Suprapubic skin (tissue), 4 donors: ENCODE measurements at places on chromosomes 3 and 15.

GRCh38 chr3:165518346-165518745 lies 318.9 kb downstream of the BCHE start:
- DNase-seq: no peak

GRCh38 chr3:122942937-122943827 lies 84.4 kb downstream of the SEMA5B start:
- no peak for DNase-seq

DNA sequence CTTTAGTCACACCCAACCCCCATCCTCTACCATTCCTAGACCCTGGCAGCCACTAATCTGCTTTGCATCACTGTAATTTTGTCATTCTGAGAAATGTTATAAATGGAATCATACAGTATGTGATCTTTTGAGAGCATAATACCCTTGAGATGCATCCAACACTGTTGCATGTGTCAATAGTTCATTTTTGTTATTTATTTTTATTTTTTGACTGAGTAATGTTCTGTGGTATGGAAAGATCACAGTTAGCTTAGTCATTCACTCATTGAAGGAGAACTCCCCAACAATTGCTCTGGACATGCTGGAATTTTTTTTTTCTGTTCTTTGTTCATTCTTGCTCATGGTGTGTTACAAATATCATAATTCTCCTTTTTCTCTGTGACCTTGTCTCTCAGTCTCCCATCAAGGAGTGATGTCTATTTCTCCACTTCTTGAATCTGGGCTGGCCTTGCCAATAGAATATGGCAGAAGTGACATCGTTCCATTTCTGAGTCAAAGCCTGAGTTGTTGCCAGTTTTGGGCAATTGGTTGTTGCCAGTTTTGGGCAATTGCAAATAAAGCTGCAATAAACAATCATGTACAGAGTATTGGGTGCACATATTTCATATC lies 6.8 kb upstream of the ADPGK start:
- no peak for DNase-seq

GRCh38 chr3:157086060-157086750 lies 73.7 kb downstream of the CCNL1 start:
- DNase-seq: no peak

- DNase-seq: no peak
These were observed at the start of gene HRG for GRCh38 chr3:186665625-186666188. Gene HRG (plus strand): TSS chr3:186666014. CDS start chr3:186666032, 18 bp downstream.

DNA sequence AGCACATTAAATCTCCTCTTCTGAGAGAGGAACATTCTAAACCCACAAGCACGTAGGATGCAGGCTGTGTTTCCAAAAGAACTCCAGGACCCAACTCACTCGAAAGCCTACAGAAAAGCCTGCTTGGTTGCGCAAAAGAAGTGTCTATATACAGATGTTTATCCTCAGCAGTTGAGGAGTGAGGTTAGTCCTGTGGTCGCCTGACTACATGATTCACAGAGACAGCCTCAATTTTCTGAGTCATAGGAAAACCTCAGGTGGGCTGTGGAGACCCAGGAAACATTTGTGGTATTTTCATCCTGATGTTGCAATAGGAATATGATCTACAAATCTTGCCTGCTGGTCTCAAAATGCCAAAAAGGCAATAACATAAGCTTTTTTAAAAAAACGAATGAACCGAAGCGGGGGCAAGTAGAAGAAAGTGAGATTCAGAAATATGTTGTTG lies 183.8 kb upstream of the THRB start:
- no peak for DNase-seq

DNA sequence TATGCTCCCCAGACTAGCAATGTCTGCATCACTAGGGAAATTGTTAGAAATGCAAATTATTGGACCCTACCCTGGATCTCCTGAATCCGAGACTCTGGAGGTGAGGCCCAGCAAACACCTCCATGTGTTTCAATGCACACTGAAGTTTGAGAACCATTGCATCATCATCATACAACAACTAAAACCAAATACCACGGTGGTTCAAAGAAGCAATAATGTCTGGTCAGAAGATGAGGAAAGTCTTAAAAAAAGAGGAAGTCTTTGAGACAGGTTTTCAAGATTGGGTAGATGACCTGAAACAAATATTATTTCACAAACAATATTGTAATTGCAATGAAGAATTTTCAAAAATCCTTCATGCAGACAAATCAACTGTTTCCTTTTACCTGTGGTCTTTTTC lies 60.3 kb upstream of the TRA2B start:
- no peak for DNase-seq

- DNase-seq: no peak
These were observed 78.5 kb upstream of the AGBL1 start for GRCh38 chr15:86001200-86001599.

GRCh38 chr15:31488437-31489204 lies 162.0 kb downstream of the KLF13 start:
- DNase-seq: no peak

DNA sequence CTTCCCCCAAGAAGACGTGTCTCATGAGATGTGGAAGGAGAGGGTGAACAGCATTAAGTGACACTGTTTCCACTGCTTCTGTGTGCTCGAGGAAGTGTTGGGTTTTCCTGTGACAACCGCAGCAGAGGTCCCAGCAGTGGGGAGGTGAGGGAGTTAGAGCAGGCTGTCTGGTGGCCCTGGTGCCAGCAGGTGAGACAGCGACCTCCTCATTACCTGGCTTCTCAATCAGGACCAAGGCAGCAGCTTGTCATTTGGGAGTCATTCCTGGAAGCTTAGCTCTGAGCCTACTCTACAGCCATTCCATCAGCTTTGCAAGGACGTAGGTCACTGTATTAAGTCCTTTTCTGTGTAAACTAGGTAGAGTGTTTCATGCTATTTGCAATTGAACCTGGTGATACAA lies 63.3 kb upstream of the RGMA start:
- no peak for DNase-seq

- DNase-seq: no peak
These were observed 33.6 kb downstream of the VPS13C start for GRCh38 chr15:62026487-62027262.

DNA sequence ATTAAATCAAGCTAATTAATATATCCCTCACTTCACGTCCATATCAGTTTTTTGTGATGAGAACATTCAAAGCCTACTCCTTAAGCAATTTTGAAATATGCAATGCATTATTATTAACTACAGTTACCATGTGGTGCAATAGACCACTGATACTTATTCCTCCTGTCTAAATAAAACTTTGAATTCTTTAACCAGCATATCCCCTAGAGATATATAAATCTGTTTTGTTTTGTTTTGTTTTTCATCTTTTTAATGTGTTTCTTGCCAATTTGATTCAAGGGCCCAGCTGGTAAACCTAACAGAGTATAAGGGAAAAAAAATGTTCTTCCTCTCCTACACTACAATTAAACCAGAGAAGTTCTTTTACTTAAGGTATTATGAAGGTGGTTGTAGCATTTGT lies 524.2 kb downstream of the NAALADL2 start:
- no peak for DNase-seq

GRCh38 chr15:99574502-99574901 lies 8.7 kb downstream of the MEF2A start:
- no peak for DNase-seq

- no peak for DNase-seq
These were observed 50.1 kb upstream of the ABHD2 start for GRCh38 chr15:89038146-89038545.

DNA sequence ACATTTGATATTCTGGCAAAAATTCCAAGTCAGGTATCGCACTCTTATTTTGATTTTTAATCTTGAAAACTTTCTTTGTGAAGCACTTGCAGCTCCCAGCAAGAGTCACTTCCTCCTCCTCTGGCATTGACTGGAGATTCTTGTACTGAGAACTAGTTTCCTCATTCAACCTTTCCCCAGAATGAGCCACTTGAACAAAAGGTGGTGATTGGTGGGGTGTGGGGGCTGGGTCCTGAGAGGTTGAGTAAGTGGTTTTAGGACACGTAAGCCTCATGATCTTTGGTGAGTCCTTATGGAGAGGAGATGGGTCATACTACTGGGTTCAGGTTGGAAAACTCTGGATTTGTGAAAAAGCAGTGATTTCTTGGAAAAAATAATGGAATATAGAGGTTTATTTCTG lies 32.3 kb upstream of the ONECUT1 start:
- no peak for DNase-seq

DNA sequence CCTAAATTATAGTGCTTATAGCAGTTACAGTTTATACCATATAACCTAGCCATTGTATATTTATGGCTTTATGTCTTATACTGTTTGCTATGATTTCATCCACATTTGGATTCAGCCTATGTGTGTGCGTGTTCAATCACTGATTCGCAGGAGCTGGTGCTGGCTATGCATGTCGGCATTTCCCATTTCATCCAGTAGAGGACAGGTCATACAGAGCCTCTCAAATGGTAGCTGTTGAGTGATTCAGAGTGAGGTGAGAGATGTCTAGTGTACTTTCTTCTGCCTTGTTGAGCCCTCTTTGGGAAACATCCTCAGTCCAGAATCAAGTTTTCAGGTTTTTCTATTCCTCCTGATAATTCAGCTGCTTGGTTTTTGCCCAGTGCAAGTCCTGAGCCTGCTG lies 76.1 kb downstream of the FRMD4B start:
- DNase-seq: no peak

GRCh38 chr3:38022896-38023709 lies 6.3 kb downstream of the PLCD1 start:
- DNase-seq: no peak

GRCh38 chr3:149003653-149004305 lies 12.4 kb downstream of the GYG1 start:
- DNase-seq: no peak

DNA sequence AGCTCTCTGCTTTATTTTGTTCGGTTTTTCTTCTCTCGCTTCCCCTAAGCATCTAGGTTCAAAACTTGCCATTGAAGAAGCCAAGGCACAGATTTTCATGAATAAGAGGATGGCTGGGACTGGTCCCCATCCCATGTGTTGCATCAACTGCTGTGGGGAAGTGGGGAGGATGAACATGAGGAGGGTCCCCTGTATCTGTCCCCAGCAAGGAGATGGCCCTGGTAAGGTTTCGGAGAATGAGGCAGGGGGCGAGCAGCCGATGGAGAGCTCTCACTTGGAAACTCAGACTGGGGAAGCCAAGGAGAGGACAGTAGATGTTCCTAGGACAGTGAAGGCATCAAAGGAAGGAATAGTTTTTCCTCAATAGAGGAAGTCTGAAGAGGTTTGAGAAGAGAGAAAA lies 142.0 kb upstream of the ATP2B2 start:
- DNase-seq: no peak

- no peak for DNase-seq
These were observed 163.3 kb downstream of the PLCH1 start for GRCh38 chr3:155581579-155581978.

- DNase-seq: no peak
These were observed 285.8 kb downstream of the DIPK2A start for GRCh38 chr3:144257381-144257780.

DNA sequence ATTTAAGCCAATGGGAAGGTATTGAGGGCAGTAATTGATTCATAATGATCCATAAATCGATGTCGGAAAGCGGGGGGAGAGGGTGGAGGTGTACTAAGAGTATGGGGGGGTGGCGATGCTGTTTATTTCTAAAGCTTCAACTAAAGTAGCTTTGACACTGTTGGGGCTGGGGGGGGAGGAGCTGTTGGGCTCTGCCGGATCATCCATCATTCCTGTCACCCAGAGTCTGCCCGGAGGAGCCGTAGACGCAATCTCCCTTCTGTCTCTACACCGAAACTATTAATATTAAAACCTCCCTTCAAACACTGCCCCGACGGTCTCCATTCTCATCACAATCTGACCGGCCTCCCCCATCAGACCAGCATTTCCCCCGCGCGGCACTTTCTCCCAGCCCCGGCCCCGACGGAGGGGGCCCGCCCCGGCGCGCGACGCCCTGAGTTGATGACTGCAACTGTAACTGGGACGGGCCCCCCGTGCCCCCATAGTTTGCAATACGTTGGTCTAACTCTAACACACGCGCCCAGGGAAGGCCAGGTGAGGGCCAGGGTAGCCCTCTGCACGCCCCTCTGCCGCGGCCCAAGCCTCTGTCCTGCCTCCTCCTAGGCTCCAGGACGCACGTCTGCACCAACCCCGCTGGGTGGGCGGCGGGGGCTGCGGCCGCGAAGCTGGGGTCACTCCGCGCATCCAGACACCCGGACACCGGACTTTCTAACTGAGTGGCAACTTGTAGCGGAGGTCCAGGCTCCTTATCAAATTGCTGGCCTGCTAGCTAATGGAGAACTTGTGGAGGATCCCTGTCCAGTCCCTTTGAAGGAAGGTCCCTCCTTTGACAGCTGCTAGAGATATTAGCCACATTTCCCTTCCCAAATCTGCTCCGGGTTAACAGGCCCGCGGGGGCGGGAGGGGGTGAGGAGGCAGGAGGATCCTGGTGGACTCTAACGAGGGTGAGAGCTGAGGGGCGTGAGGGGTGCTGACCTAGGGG lies 212.0 kb downstream of the MEIS2 start:
- DNase-seq: no peak

- DNase-seq: no peak
These were observed 20.2 kb downstream of the CPOX start for GRCh38 chr3:98573181-98573728.

DNA sequence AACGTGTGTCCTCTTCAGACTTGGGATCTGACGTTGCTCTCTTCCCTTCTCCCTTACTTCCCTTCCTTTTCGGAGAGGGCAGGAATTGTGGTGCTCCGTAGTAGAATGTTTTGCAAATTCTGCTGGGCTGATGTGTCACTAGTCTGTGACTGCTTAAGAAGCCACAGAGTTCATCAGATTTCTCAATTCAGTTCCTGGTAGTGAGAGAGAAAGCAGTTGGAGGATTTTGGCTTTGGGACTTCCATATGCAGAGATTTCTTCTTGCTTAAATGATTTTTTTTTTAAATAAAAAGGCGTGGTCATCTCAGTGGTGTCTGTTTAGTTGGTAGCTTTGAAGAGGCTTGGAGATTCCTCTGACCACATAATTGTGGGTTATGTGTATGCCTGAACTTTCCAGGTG lies 10.1 kb downstream of the CEMIP start:
- DNase-seq: no peak

DNA sequence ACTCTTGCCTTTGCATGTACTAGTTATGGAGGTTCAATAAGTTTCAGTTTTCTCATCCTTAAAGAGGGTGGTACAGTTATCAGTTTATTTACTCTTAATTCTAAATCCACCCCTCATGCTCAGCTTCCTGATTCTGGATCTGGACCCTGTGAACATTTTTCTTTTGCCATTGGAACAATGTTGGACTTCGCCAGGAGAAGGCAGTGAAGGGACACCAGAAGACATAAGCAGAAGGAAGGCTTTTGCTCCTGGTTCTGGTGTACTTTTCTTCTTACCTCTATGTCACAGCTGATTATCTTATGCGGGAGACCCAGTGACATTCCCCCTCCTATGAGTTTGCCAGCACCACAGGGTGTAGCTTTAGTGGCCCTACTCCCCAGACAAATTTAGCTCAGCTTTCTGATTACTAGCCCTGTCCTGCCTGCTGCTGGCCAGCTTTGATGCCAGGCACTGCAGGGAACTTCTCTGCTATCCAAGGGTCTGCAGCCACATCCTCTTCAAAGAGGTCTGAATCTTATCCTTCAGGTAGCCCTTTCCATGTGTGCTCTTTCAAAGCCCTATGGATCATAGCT lies 466.3 kb upstream of the EPHA3 start:
- DNase-seq: no peak

- DNase-seq: no peak
These were observed 94.0 kb upstream of the UMPS start for GRCh38 chr3:124636101-124636862.
